Fibroblast of lung (primary cell): ENCODE measurements at places on chromosomes 13 and 19.

GRCh38 chr19:38715555-38715954 is 28.7 kb downstream of the CAPN12 start:
- no peak for DNase-seq

GRCh38 chr13:104466016-104466415 is 1399.8 kb upstream of the SLC10A2 start:
- no peak for DNase-seq

- DNase-seq, result no peak
Measured at GRCh38 chr13:113029487-113030258, 60.7 kb downstream of the MCF2L start.

- no peak for DNase-seq
Measured at GRCh38 chr13:97127842-97128241, 94.3 kb upstream of the MBNL2 start.

GRCh38 chr13:98267080-98267912 is 90.2 kb upstream of the RNF113B start:
- peak; percentile 82 for DNase-seq

GRCh38 chr19:55666343-55667005 is 8.6 kb upstream of the EPN1 start:
- DNase-seq, result no peak

- DNase-seq, result peak; percentile 29
Measured at GRCh38 chr13:92513672-92514071, 712.9 kb upstream of the GPC6 start.

- no peak for DNase-seq
Measured at GRCh38 chr19:30864391-30865215, 484.6 kb downstream of the TSHZ3 start.

DNA sequence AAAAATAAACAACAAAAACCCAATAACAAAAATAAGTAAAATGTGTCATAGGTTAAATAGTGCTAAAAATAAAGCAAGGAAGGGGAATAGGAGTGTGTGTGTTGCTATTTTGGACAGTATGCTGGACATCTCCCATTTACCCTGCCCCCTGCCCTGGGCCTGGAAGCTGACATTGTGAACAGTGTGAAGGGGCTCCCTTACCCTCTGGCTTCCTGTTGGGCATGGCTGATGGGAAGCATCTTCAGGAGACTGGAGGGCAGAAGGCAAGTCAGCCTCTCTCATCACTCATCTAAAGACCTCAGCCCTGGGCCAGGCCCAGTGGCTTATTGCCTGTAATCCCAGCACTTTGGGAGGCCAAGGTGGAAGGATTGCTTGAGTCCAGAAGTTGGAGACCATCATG is 26.7 kb downstream of the KCTD15 start:
- DNase-seq, result no peak

GRCh38 chr13:36369268-36370107 is 23.3 kb upstream of the SPART start:
- DNase-seq, result peak; percentile 81

GRCh38 chr19:32642771-32643170 is 32.2 kb downstream of the ANKRD27 start:
- no peak for DNase-seq

DNA sequence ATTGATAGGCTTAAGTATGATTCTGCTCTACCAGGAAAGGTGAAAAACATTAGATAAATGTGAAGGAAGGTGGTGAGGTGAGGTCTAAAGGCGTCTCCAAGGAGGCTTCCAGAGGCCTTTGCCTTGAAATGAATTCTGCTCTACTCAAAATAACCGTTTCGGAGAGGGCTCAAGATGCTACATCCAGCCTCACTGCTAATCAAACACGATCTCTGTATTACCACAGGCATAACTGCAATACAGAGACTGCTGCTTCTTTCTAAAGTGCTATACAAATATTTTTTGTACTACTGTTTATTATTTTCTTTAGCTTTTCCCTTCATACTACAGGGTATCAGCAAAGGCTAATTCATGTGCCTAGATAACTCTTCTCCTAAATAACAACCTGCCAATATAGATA is 16.8 kb downstream of the MBNL2 start:
- no peak for DNase-seq

DNA sequence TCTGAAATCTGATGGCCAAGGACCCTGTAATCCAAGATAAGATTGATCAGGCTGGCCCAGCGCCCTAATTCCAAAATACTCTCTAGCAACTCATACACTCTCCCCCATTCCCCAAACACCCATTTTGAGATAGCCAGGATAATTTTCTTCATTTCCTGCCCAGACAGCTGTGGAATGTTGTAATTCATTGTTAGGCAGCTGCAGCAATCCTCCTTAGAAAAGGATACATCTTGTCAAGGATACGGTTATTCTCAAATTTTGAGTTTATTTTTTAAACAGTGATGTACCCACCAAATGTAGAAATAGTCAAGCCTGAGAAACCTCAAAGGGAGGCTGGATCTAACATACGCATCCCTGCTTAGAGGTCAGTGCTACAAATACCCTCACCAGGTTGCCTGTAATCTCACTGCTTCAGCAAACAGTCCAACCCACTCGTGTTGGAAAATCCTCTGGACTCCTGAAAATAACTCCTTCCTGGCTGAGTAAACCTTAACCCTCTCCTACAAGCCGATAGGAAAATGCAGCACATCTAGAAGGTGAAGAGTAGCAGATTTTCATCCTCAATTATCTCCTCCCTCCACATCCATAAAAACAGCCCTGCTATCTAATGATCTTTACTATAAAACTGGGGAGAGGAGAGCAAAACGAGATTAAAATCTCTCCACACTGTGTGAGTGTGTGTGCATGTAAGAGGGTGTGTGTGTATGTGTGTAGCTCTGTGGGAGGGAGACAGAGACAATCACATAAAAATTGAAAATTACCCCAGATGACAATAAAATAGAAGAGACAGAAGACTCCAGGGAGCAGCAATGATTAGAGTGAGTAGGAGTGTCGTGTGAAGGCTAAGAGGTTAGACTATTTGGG is 683.1 kb downstream of the DIAPH3 start:
- DNase-seq, result no peak

- DNase-seq, result peak; percentile 53
Measured at GRCh38 chr13:108342369-108343289, 73.1 kb downstream of the TNFSF13B start.

GRCh38 chr19:14544977-14545715 is 15.8 kb downstream of the TECR start:
- no peak for DNase-seq

DNA sequence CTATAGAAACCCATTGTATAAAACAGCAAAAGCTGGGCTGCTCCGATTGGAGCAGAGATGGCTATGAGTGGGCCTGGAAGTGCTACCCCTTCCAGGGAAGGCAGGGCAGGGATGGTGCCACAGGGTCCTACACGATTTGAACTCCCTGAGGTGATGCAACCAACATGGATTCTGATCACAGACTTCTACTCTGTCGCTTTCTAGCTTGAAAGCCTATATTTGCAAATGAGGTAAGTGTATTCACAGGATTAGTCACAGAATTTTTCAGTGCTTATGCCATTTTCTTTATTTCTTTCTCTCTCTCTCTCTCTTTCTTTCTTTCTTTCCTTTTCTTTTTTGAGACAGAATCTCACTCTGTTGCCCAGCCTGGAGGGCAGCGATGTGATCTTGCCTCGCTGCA is 179.0 kb downstream of the SPRY2 start:
- DNase-seq, result peak; percentile 27

DNA sequence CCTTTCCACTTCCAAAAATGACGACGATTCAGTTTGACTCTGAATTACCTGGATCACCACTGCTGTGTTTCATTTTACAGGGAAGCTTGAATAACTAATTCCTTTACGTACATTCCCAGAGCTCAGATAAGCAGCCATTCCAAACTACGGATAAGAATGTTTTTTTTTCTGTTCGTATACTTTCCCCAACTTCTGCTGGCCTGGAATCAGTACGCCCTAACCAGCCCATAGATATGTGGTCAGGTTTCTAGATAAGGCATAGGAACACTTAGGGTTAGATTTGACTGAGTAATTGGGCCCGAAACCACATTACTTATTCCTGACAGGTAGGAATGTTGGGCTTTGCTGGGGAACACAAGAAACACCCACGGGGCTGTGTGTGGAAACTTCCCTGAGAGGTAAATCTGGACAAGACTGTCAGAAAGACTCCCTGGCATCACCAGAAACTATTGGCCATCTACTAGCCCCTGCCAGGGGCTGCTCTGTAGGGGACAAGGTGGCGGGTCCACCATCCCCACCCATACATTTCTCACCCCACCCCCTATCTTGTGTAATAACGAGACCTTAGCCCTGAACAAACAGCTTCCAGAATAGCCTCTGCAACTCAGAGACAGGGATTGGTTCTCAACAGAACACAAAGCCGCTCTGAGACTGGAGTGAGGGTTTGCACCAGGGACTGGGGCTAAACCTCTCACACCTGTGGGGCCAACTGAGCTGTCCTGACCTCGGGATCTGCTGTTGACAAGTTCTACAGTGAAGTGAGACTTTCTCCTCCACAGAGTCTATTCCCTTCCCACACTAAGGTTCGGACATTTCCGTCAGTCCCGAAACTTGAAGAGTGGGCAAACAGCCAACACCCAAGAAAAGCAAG is 15.6 kb downstream of the RHPN2 start:
- no peak for DNase-seq

- DNase-seq, result no peak
Measured at GRCh38 chr19:7550169-7550770, 14.8 kb downstream of the PNPLA6 start.

- no peak for DNase-seq
Measured at GRCh38 chr13:22800526-22801401, 380.0 kb upstream of the SGCG start.

DNA sequence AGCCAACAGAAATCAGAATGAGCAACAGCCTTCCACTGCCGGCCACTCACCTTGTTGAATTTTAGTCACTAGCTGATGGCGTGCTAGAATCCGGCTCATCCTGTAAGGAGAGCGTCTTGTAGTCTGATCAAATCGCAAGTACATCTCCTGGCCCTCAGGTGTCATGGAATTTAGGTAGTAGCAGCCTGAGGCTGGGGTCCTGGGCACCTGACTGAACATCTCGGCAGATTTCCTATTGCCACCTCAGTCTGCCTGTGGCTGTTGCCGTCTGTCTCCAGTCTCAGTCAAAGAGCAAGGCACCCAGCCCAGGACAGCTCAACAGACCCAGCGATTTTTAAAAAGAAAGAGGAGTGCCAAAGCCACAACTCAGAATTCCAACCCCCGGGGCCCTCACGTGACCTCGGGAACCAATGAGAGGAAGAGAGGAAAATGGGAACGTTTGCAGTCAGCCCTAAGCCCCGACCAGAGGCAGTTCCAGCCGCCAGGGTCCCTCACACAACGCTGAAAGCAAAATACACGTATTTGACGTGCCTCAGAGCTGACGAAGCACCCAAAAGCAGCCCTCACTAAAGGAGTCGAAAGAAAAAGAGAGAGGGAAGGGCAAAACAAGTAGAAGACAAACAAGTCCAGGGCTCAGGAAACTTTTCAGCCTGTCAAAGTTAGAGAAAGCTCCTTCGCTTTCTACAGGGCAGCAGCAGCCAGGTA is at the start of gene STARD13:
STARD13 (minus strand) TSS at position 336 of the 705 bp plus-strand sequence; CDS start at position 219, 117 bp downstream.
- DNase-seq, result peak; percentile 98

DNA sequence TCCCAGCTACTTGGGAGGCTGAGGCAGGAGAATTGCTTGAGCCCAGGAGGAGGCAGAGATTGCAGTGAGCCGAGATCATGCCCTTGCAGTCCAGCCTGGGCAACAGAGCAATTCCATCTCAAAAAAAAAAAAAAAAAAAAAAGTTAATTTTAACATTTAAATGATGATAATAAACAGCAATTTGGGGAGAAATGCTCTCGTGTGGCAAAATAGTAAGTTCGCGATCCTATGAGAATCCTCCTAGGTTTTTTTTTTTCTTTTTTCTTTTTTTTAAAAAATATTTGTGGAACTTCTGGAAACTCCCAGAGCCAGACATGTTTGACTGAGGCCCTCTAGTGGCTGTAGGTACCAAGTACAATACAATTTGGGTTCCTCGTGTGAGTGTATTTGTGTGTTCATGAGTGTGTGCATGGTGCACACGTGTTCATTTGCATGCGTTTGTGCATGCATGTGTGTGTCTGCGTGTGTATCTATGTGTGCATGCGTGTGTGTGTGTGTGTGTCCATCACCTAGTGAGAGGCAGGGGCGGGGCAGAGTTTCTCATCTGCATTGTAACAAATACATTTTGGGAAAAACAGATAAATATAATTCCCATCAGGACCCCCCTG is 31.2 kb downstream of the TMPRSS9 start:
- DNase-seq, result peak; percentile 82

DNA sequence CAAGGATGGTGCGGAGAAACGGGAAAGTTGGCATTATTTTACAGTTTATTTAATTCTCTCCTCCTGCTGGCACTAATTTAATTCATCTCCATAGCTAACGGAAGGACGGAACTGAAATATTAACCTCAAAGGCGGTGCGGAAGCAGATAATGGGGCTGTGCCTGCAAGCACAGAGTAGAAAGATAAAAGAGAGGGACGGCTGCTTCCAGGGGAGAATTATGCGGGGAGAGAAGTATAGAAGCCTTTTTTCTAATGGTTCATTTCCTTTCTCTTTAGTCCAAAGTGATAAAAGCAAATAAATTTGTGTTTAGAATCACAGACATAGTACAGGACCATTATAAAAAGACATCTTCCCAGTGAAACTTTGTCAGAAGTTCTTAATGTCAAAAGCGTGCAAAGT is 34.5 kb upstream of the UQCRFS1 start:
- no peak for DNase-seq

GRCh38 chr19:14561249-14561648 is 10.6 kb downstream of the NDUFB7 start:
- DNase-seq, result no peak

DNA sequence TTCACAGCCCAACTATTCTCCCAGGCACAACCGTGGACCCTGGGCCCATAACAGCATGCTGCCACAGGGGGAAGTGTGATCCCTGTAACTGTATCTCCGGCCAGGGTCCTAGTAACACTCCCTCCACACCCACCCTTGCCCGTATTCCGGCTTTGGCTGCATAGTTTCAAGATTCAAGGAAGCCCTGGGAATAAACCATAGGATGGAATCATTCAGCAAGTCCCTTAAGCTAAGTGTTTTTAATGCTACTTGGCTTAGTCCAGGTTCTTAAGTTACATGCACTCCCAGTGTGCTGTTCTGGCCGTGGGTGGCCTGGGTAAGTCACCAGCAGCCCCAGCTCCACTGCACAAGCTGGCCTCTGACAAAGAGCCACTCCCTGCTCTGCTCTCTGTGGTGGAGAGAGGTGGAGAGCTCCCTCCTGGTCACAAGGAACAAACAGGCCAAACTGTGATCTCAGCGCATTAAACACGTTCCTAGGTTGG is 532.4 kb upstream of the SGCG start:
- DNase-seq, result no peak
